ENCODE measurements at places on chromosomes 6 and 20.

GRCh38 chr6:142374965-142375733 is 73.3 kb downstream of the ADGRG6 start:
- DNase-seq = no peak

GRCh38 chr20:23167431-23167830 is 81.3 kb upstream of the CD93 start:
- no peak for DNase-seq

DNA sequence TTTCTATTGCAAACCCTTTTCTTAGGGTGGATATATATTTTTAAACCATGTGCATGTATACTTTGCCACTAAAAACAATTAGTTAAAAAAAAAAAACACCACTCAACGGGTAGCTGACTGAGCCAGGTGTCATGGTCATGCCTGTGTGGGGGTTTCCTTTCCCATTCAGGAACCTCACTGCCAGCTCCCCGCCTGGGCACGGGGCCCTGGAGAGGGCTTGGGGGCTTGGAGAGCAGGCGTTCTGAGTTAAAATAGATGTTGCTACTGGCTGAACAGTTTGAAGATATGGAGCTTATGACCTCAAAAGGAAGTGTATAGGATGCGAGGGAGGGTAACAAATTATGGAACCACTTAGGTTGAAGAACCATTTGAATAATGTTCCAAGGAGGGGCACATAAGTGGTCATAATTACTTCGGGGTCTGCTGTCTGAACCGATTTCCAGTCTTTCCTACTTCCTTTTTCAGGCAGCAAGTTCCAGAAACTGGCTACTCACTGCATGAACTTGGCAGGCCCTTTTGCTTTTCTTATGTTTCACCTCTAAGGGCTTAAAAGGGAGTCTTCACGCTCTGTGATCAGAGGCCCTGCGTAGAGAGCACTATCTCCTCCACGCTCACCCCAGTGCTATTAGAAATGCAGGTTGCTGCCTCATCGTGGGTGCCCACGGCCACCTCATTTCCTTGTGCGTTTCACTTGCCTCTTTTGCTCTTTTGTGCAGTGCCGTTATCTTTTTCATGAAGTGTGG is 9.9 kb downstream of the STX16 start:
- DNase-seq = no peak

GRCh38 chr6:11770546-11771466 is 7.8 kb downstream of the ADTRP start:
- no peak for DNase-seq

- DNase-seq = no peak
Observed at GRCh38 chr6:145736661-145737144, 1.4 kb upstream of the EPM2A start.

- DNase-seq = no peak
Observed at GRCh38 chr20:32779500-32780211, 17.5 kb downstream of the DNMT3B start.

DNA sequence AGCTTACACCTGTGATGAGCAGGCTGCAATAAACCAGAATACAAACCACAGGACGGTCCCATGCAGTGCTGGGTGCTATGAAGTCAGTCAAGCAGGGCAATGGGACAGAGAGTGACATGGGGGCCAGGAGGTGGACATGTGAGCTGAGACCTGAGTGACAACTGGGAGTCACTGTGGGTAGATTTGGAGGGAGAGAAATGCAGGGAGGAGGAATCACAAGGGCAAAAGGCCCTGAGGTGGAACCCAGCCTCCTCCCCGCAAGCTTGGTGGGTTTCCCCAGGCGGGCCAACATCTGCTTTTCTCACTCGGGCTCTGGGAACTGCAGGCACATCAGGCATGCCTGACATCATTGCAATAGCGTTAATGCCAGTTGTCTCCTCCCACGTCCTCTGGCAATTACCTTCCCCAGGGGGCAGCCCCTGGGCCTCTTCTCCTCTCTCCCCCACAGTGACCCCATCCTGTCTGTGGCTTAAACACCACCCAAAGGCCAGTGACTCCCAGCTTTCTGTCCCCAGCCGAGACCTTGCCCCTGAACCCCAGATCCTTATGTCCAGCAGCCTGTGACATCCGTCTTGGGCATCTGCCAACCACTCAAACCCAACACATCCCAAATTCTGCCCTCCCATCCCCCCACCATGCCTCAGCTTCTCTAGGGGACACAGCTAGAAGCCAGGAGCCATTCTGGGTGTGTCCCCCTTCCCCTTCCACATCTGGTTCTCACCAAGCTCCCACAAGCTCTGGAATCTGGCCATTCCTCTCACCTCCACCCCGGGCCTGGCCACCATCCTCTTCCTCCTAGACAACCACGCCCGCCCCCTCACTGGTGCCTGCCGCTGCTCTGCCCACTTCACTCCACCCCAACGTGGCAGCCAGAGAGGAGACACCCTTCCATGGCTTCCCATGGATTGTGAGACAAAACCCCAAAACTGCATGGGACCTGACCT is 28.2 kb downstream of the PDRG1 start:
- DNase-seq = no peak

DNA sequence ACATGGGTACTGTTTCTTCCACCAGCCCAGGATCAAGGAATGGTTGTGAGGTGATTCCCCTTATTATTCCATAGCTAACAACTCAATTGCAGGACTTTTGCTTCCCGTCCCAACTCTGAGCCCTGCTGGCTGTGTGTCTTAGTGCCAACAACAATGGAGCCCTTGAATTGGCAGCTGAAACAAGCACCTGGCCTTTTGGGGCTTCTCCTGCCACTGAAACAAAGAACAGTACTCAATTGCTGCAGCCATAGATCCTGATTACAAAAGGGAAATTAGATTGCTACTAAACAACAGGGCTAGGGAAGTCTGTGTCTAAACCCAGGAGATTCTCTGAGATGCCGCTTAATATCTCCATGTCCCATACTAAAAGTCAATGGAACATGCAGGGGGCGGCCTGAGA is 61.3 kb upstream of the CARMIL1 start:
- no peak for DNase-seq

GRCh38 chr6:163731215-163732013 is 316.9 kb downstream of the QKI start:
- no peak for DNase-seq

GRCh38 chr6:17580518-17581048 is 19.5 kb upstream of the FAM8A1 start:
- peak; percentile 25 for DNase-seq

GRCh38 chr6:35489995-35490791 is 6.7 kb downstream of the TEAD3 start:
- no peak for DNase-seq

DNA sequence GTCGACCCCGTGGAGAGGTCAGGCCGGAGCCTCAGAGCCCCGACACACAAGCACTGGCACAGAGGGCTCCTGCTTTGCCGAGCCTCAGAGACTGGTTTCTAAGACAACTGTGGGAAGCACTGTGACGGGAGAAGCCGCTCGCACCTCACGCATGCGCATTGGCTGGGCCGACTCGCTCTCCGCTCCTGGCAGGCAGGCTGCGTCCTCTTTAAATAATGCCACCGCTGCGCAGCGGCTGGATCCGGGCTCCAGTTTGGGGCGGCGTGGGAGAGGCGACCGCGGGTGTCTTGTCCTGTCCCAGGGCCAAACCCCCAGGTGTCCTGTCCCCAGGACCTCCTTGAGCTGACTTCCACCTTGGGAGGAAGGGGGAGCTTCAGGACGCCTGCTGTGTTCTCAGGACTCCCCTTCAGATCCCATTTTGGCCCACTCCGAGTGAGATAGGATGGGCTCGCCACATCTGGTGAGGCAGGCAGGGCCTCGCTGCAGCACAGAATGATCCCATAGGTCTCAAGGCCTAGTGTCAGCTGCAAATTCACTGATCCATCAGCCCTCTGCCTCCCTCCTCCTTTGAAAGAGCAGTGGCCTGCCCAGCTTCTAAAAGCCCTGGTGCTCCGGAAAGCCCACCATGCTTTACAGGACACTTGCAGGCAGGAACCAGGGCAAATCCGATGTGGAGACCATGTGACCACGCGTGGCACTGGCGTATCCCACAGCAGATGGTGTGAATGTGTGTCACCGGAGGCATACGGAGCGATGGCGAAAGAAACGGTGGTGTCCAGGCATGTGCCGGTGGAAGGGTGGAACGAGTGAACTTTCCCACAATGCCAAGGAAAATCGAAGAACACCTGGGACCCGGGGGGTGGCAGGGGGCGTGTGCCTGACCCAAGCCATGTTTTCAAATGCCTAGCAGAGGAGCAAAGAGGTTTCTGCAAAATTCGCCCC is 169.3 kb upstream of the ZNF337 start:
- DNase-seq = peak; percentile 71

- DNase-seq = no peak
Observed at GRCh38 chr6:166671434-166672081, 44.5 kb upstream of the RPS6KA2 start.

GRCh38 chr20:36957875-36958667 is 6.6 kb upstream of the SAMHD1 start:
- no peak for DNase-seq

- DNase-seq = peak; percentile 98
Observed at GRCh38 chr6:38702558-38703397, at the start of gene GLO1. GLO1 (minus strand) TSS chr6:38703145; CDS start chr6:38703054, 91 bp downstream.

DNA sequence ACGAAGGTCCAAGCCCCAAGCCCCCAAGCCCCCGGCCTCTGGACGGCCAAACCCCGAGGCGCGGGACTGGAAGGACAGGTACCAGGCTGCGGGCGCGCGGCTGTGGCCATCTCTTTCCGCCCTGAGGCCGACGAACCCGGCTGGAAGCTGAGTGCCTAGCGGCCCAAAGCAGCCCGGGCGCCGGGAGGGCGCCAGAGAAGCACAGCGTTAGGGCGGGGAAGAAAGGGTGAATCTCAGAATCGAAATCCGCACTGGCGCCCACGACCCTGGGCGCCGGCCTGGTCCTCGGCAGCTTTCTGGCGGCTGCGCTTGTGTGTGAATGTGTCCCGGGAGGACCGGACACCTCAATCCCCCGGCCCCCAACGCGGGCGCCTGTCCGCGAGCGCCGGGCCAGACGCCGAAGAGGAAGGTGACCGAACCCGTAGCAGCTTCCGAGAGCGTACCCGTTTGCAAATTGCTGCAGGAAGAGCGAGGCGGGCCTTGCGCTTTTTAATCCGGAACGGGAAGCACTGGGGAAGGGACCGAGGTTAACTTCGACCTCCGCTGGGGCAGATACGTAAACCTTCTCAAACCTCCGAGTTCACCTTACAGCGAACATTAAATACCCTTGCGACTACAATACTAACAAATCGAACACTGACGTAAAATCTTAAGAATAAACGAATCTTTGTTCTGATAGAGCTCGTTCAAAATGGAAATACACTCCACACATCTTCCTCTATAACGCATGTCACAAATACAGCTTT is 2.9 kb downstream of the NRN1 start:
- no peak for DNase-seq

GRCh38 chr6:150403458-150404246 is 34.8 kb downstream of the IYD start:
- DNase-seq = no peak

GRCh38 chr20:31926493-31926892 is 25.4 kb downstream of the PDRG1 start:
- no peak for DNase-seq

DNA sequence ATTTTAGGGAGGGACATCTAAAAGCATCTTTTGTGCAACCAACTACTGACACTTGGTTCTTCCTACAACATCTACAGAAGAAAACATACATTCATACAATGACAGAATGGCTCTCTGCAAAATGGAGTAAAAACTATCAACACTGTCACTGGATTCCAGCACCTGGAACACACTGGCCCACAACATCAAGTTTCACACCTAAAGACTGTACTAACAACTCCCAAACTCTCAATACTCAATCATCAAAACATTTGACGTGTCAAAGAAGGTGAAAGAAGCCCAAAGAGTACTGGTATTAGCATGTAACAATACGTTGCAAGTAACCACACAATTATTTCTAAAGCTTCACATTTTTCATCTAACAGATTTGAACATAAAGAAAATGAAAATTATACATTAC is 2.1 kb downstream of the CPNE1 start:
- DNase-seq = no peak

DNA sequence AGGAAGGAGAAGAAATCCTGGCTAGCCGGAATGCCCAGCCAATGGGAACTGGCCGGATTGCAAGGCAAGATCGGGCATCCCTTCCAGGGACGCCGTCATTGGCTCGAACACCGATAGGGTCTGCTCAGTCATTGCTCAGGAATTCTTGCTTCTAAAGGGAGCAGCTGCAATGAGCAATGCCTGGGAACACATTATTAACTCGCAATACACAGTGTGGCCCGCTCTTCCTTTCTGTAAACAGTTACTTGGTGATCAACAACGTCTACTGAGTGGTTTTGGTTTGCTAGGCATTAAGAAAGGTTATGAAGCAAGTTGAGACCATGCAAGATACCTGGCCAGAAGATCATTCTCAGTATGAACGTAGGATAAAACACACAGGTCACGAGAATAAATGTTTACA is 165.4 kb upstream of the CITED2 start:
- no peak for DNase-seq

DNA sequence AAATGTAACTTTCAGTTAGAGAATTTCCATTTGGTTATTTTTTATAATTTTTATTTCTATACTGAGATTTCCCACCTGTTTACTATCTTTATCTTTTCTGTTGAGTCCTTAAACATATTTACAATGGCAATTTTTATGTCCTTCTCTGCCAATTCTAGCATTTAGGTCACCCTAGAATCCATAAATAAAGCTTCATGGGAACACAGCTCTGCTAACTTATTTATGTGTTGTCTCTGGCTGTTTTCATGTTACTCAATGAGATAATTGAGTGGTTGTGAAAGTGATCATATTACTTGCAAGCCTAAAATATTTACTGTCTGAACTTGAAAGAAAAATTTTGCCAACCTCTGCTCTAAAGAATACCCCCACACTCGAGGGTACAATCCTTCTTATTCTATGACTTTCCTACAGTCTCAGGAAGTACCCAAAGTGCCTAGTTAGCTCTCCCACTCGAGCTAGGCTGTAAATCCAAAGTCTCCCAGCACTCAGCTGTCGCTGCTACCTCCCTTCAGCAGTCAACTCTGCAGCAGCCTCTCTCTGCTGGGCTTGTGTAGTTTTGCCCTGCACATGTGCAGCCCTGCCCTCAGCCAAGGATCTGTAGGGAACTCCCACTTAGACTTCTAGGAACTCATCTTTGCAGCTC is 53.5 kb upstream of the GCLC start:
- no peak for DNase-seq

GRCh38 chr20:8523684-8524083 is 391.6 kb downstream of the PLCB1 start:
- DNase-seq = no peak

GRCh38 chr6:119444642-119445557 is 95.3 kb upstream of the MAN1A1 start:
- DNase-seq = no peak

GRCh38 chr6:109443425-109443950 is 3.0 kb downstream of the SMPD2 start:
- no peak for DNase-seq

DNA sequence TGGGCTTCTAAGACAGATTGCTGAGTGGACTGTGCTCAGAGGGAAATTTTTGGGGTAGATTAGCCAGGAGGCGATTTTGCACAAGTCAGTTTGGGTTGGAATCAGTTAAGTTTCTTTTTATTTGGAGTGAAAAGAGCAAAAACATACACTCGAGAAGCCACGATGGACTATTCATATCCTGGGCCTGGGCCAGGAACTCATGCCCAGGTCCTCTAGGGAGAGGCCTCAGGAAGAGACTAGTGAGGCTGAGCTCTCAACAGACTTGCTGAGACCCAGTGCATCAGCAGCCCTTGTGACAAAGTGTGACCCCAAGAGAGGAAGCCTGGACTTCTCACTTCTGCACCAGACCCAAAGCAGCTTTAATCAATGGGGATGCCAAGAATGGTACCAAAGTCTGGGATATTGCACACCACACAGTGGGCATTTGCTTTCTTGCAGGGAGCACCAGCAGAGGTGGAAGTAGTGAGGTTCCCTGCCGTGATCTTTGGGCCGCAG is 61.6 kb upstream of the MAFB start:
- DNase-seq = no peak

- DNase-seq = no peak
Observed at GRCh38 chr6:104617591-104617990, 242.1 kb downstream of the HACE1 start.

- peak; percentile 73 for DNase-seq
Observed at GRCh38 chr6:29632789-29633533, at the start of gene GABBR1. GABBR1 (minus strand) TSS chr6:29633183; CDS start chr6:29632385, 798 bp downstream.
